ENCODE measurements at places on chromosomes 7 and 10.

- no peak for DNase-seq
These were observed 182.9 kb downstream of the ANK3 start for GRCh38 chr10:60206735-60207134.

GRCh38 chr7:31333291-31333690 lies 7.2 kb downstream of the NEUROD6 start:
- DNase-seq, result no peak

DNA sequence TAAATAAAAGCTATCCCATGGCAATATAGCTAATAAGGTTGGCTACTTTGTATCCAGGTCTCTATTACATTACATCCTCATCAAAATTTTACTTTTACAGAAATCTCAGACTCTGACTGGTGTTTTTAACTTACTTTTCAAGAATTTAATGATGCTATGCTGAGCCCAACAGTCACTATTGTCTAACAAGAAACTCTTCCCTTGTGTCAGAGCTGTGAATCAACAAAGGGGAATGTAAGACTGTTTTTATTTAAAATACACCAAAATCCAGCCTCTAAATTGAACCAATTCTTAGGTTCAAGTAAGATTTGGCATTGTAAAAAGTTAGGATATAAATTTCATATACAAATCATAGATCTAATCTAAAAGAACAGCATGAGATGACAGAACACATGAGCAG lies 7.0 kb downstream of the RTKN2 start:
- DNase-seq, result no peak

DNA sequence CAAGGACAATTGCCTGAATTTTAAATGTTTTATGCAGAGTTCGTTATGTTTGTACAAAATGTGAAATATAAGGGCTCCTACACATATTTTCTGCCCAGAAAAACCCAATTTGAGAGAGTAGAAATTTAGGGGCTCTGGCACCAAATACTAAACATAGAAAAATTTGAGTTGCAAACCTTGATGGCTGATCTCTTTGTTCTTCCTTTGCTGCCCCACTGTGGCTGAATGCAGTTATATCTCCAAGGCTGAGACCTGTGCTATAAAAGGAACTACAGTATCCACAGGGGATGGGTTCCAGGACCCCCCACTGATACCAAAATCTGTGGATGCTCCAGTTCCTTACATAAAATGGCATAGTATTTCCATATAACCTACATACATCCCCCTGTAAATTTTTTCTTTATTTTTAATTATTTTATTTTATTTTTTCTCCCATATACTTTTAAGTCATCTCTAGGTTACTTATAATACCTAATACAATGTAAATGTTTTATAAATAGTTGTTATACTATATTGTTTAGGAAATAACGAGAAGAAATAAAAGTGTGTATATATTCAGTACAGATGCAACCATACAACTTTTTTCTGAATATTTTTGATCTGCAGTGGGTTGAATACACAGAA lies 22.5 kb downstream of the CFAP43 start:
- DNase-seq, result no peak

- DNase-seq, result no peak
These were observed 122.5 kb downstream of the KIAA1217 start for GRCh38 chr10:24331457-24331856.

DNA sequence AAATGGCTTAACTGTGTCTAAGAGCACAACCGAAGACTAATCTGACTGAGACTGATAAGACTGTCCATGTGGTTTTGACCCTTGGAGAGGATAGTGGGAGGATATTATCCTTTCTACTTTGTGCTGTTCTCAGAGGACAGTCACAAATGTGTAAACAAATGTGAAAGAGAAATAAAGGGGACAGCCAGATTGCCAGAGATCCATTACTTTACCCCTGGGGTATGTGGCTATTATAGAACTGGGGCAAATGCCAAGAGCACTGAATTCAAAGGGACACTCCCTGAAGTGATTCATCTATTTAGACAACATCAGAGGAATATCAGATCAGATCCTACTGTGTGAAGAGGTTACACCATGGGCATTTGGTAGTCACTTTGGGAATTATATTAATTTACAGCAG lies 154.7 kb downstream of the RNLS start:
- no peak for DNase-seq
